ENCODE measurements at places on chromosomes 11 and 22.
A peak's percentile ranks its signal among the peaks of the same experiment; 100 is the strongest.

GRCh38 chr11:16280256-16280682 lies 76.1 kb downstream of the SOX6 start:
- DNase-seq, result peak; percentile 2

DNA sequence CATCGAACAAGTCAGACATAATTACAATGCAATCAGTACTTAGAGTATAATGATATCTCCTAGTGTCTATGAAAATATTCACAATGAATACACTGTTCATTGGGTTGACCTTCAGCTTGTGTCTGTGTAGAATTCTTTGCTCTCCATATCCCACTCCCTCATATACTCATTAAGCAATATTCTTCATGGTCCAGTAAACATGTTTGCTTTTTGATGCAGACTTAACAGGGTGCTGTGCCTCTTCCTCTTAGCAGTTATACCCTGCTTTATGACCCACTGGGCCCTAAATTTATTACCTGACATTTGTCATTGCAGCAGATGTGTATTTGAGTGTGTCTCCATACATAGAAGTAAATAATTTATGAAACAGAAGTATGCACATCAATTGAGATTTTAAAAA lies 352.5 kb upstream of the CCDC179 start:
- DNase-seq, result no peak

- DNase-seq, result no peak
Measured at GRCh38 chr11:69339983-69340565, 46.1 kb downstream of the MYEOV start.

DNA sequence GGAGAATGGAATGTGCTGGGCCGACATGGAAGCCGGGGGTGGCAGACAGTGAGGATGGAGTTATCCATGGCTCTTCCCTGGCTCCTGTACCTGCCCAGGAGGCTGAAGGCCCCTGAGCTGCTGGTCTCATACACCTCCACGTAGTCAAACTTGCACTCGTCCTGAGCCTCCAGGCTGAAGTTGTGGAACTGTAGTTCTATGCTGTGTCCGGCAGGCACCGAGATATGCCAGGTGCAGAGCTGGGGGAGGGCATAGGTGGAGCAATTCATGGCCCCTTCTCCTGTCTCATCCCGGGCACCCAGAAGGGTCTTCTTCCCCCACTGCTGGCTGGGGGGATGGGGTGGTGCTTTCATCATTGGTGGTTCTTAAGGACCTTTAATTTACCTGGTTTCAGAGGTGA lies 2.8 kb downstream of the MFRP start:
- no peak for DNase-seq

DNA sequence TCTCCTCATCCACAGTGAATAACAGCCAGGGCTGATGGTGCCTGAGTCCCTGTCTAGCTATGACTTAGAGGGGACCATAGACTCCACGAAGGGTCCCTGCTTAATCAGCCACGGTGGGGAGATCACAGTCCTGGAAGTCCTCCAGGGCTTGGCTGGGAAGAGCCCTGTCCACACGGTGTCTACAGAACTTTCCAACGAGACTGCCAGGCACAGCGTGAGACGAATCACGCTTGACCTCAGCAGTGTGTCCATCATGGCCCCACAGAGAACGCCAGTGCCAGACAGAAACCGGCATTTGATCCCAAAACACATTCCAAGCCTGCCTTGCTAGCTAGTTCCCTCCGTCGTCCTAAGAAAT lies 143.4 kb downstream of the CRYBB2 start:
- DNase-seq, result no peak

DNA sequence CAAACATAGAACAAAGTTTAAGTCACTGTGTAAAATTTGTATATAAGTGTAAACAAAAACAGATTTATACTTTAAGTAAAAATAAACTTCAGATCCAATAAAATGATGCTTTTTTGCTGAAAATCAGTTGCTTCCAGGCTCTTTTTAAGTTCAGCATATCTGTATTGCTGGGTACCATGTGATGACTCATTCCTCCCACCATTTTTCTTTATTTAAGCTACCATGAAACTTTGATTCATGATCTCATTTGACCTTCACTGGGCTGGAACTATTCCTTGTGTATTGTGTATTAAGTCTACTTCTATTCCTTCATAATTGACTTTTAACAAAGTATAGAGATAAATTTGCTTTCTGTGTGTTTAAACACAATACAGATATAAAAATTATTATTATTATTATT lies 46.3 kb upstream of the RRM1 start:
- DNase-seq, result no peak

DNA sequence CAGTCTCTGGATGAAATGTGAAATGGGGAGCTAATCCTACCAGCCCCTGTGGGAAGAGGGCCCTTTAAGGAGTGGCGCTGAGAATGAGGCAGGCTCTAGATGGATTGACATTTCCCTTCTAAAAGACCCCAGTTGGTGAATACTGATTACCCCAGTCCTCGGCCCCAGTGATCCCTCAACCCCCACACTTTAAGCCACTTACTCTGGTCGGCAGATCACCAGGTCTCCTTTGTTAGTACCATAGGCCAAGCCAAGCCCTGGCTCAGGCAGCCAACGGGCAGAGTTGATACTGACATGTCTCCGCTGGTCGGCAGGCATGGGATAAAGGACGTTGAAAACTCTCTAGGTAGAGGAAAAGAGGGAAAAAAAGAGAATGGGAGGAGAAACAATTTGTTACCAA lies 26.1 kb upstream of the CHRM4 start:
- no peak for DNase-seq

DNA sequence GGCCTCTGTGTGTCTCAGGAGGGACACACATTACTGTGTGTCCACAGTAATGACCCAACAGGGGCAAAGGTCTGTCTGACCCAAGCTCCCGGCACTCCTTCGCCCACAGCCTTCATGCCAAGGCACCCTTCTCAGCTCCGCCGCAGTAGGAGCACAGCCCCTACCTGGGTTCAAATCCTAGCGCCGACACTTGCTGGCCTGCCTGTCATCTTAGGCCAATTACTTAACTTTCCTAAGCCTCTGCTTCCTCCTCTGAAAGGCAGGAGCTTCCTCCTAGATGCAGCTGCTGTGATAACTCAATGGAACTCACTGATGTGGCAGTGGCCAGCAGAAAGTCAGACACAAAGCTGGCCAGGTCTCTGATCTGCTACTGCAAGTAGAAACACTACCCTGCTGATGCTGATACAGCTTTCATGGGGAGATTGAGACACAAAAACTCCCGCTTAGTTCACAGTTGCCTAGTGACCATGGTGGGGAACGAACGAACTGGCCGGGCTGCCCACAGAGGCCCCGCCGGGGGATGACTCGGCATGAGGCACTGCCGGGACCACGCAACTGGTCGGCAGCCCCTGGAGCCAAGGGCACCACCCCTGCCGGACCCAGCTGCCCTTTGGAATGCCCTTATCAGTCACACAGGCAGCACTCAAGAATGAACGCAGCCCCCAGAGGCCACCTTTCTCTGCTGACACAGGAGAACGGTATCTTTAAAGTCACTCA lies 8.1 kb downstream of the EHD1 start:
- no peak for DNase-seq

- no peak for DNase-seq
Measured at GRCh38 chr11:8229299-8230177, 34.1 kb downstream of the LMO1 start.

- DNase-seq, result no peak
Measured at GRCh38 chr11:20933086-20933485, 263.7 kb downstream of the NELL1 start.

DNA sequence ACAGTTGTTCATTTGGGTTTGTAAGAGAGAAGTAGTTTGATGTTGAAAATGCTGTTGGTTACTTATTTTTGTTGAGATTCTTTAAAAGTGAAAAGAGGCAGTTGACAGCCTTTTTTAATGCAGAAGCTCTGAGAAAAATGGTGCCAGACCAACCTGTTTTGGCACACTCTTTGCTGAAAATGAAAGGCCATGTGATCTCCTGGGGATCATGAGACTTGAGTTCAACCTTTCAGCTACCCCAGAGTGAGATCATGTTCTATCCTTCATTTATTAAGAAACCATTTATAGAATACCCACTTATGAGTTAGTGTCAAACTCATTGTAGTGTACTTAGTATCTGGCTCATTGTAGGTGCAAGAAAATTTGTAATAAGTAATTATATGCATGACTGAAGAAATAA lies 196.2 kb downstream of the MAML2 start:
- no peak for DNase-seq

GRCh38 chr11:114256967-114257286 lies 39.3 kb upstream of the NNMT start:
- no peak for DNase-seq

- DNase-seq, result no peak
Measured at GRCh38 chr22:40153192-40153591, 24.5 kb upstream of the TNRC6B start.

Measured in activated CD4-positive, alpha-beta T cell treated with anti-CD3 and anti-CD28 coated beads, Interleukin-2, Interleukin-4, amounts not matched to agents 100 ng/mL and 50 ng/mL, durations not matched to agents 16 hours and 8 hours (primary cell).